ENCODE measurements at places on chromosomes 7 and 10.

DNA sequence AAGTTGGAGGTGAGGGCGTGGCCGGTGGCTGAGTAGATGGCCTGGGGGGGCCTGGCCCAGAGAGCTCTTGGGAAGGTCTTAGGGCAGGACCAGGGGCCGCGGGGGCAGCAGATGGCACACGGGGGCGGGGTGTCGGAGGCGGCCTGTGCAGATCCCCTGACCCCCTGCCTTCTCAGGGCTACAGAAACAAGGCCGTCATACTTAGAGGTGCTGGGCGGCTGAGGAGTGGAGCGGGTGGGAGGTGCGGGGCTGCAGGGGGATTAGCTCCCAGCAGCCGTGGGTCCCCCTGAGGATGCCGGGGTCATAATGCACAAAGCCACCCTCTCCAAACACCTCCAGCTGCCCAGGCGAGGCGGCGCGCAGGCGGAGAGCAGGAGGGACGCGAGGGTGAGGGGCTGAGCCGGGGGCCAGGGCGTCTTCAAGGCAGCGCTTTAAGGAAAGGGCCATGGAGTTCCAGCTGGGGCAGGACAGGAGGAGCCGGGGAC is 40.4 kb upstream of the ZNF32 start:
- no peak for DNase-seq

DNA sequence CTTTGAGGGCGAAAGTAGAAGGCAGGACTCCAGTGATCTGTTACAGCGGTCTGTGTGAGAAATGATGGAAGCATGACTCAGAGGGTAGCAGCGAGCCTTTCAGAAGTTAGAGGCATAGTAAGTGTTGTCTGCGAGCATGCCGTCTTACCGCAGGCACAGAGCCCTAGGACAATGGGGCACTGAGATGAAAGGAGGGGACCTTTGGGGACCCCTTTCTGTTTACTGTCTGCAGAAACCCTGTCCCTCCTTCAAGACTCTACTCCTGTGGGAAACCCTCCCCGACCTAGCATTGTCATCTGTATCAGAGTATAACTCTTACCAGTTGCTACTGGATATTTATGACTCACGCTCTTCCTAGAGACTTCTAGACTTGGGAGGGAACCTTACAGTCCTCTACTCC is 87.2 kb upstream of the AGK start:
- no peak for DNase-seq

- no peak for DNase-seq
Measured at GRCh38 chr7:141884539-141885225, 31.5 kb upstream of the OR9A4 start.

DNA sequence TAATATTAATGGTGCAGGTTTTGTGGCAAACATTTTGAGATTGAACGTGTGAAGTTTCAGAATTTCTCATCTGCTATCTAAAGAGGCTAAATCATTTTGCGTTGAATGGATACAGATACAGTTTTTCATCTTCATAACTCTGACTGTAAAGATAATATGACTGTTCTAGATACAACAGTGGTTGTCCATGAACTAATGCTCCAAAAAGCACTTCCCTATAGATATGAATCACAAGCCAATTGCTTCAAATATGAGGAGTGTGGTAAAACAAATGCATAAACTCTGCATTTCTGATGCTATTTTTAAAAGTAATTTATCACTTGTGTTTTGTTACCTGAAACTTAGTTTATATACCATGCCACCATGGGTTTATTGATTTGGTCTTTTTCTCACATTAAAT is 750.1 kb downstream of the MAGI2 start:
- DNase-seq, result no peak

DNA sequence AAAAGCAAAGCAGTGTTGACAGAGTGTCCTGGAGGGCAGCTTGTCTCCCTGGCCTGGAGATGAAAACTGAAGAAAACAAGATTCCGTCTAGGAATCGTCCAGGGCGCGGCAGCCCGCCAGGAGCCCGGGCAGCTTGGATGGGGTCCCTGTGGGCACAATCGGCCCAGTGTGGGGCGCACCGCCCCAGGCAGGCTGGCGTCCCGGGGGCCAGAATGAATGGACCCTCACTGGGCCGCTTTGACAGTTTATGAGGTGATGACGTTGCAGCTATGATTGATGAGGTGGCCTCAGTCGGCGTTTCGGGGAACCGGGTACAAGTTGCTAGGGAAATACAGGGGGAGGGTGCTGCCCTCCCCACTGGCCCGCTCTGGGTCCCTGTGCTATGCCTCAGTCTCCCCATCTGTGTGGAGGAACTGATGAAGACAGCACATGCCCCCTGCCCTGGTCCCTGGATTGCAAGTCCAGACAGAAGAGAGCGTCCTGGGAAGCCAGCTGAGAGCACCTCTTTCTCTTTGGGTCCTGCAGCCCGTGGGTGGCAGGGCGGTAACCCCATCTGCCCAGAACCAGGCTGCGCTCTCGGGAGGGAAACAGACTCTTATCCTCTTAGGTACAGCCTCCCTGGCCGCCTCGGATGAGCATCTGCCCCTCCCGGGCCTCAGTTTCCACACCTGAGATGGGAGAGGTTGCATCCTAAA is 131.3 kb downstream of the LHPP start:
- no peak for DNase-seq

DNA sequence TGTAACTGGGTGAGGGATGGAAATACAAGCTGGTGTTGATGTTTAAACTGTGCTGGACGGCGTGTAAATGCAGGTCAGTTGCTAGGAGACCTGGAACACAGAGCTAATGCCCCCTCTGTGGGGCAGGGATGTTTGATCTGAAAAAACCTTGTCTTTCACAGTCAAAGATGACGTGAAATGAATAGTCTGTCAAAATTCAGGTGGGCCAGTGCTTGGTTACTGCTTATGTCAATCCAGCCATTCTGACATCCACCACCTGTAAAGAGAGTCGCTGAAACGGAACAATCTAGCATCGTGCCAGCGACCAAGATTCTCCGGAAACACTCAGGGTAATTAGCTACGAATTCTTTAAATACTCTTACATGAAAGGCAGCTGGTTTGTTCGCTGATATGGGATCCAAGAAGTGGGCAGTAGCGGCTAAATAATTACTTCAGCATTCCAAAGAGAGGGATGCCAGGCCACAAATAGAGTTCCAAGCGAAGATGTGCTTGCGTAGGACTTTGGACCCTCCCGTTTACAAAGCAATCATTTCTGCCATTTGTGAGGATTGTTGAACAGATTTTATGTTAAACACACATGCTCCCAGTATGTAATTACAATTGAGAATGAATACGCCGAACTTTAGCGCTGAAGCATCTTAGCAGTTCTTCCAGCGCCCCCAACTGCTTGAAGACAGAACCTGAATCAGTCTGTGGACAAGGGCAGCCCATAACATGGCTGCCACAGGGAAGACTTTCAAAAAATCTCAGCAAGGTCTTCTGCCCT is 7.3 kb upstream of the ASB4 start:
- peak; percentile 37 for DNase-seq

DNA sequence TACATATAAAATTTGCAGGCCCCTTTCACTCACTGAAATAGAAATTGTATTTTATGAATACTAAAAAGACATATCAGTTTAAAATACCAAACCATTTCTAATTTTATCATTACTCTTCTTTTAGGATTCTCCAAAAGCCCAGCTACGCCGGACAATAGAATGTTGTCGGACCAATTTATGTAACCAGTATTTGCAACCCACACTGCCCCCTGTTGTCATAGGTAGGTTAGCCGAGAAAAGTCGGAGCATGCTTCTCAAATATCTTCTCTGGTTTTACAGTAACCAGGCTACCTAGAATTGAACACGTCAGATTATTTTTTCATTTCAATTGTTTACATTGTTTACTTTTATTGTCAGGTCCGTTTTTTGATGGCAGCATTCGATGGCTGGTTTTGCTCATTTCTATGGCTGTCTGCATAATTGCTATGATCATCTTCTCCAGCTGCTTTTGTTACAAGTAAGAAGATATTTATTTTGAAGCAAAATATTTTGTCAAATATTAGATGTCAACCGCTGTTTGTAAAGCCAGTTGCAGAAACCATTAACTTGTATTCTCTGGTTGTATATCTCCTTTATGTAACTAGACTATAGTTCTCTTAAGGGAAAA is 57.6 kb downstream of the MMRN2 start:
- DNase-seq, result peak; percentile 83

DNA sequence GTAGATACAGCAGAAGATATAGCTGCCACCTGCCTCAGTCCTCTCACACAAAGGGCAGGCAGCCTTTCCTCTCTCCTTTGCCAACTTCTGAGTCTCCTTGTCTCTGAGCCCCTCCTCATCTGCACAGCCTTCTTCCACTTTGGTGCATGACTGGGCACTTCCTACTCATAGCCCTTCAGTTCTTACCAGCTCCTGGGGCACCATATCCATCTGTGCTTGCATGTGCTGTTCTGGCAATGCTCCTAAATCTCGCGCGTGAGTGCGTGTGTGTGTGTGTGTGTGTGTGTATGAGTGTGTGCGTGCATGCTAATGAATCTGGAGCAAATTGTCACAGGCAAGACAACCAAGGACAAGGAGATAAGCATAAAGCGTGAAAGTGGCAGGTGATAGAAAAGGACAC is 1271.6 kb upstream of the SORCS1 start:
- no peak for DNase-seq

DNA sequence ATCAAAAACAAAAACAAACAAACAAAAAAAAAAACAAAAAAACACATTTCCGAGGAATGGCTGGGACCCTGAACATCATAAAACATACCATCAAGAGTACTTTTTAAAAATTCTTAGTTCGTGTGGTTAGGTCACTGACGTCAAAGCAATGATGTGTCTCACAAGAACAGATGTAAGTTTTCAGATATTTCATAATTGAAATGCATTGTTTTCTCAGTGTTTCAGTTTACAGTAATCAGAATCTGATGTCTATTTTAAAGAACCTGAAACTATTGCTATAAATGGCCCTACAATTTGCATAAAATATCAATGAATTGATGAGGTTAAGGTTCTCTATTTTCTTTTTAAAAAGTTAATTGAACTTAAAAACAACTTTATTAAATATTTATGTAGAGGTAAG is 103.7 kb upstream of the HGF start:
- DNase-seq, result no peak

GRCh38 chr7:30329716-30330115 is 45.3 kb downstream of the ZNRF2 start:
- DNase-seq, result peak; percentile 61

DNA sequence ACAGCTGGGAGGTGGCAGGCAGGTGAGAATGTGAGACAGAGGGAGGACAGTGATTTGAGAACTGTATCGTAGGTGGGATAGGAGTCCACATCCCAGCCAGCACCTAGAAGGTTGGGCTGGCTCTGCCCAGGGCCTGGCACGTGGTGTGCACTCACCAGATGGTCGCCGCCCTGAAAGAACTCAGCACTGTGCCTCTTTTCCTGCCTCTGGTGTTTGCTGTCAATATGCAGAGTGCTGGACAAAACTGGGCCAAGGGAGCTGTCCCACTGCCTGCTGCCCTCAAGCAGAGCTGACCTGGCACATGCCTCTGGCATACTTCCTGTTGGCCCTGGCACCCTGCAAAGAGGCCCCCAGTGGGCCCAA is 36.8 kb downstream of the CHST3 start:
- DNase-seq, result no peak

DNA sequence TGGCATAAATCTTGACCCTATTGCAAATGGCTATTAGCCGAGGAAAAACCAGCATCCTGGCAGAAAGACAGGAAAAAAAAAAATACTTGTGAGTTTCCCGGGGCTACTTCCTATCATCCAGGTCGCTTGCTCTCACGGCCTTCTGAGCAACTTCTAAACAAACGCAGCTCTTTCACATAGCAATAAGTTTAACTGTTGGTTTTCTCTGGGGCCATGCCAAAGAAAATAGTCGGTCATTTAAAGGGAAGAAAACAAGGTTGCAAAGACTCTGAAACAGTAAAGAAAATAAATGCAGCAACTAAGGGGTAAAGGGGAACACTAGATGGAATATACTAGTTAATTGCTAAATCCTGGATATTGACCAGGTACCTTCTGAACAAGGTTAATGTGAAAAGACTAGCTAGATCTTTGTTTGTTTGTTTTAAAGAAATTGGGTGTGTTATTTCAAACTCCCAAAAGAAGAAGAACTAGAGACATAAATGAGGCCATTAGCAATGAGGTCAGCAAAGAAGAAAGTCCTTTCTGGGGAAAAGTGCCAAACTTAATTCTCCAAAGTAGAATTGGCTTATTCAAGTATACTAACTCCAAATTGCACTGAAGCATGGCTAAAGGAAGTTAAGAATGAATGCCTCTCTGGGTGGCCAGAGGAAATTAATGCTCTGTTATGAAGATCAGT is 54.2 kb downstream of the SLC39A12 start:
- DNase-seq, result no peak

DNA sequence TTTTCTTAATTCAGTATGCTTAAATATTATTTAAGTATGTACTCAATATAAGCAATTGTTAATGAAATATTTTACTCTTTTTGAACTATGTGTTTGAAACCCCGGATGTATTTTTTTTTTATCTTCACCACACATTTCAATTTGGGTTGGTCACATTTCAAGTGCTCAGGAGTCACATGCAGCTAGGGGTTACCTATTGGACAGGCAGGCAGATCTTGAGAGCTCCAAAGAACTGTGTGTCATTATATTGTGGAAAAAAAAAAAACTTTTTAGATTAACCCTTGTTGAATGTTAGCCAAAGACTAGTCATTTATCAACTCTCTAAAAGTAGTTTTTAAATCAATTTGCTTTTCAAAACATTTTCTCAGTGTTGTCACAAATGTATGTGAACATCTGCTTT is 37.2 kb downstream of the IKZF1 start:
- no peak for DNase-seq

GRCh38 chr7:100022621-100023020 is 7.2 kb downstream of the ZKSCAN1 start:
- no peak for DNase-seq

- DNase-seq, result no peak
Measured at GRCh38 chr10:81872206-81872862, 2.7 kb upstream of the NRG3 start.

DNA sequence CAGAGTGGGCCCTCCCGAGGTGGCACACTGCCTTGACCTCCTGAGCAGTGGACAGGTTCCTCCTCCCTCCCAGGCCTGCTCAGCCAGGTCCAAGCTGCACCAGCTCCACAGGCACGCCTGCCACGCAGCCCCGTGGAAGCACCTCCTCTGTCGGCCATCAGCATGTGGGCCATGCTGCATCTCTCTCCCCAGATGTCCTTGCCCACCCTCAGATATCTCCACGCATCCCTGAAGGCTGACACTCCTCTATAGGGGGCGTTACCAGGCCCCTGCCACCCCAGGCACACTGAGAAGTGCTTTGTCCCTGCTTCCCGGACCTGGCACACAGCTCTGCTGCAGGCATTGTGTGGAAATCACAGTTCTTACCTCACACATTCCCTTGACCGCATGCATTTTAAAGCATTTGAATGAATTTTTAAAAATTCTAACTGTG is 598.5 kb downstream of the SDK1 start:
- no peak for DNase-seq

DNA sequence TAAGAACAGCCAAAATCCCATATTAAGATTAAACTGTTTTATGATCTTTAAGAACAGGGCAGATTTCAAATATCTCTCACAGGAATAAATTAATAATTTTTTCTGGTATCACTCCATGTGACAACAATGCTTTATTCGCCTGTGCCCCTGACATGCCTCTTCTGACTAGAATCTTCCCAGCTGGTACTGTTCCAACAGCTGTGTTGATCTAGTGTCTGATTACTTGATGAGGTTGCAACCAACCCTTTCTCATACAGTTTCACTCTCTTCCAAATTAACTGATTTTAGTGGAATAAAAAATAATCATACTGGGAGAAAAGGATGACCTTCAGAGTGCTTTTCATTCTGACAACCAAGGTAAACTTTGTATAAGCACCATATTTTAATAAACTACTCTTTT is 151.9 kb downstream of the CHRM2 start:
- DNase-seq, result no peak

GRCh38 chr7:70446448-70447143 is 685.3 kb upstream of the GALNT17 start:
- DNase-seq, result no peak

GRCh38 chr10:105354010-105354409 is 712.9 kb downstream of the SORCS3 start:
- DNase-seq, result no peak
